ENCODE measurements at places on chromosomes 7 and 10.

DNA sequence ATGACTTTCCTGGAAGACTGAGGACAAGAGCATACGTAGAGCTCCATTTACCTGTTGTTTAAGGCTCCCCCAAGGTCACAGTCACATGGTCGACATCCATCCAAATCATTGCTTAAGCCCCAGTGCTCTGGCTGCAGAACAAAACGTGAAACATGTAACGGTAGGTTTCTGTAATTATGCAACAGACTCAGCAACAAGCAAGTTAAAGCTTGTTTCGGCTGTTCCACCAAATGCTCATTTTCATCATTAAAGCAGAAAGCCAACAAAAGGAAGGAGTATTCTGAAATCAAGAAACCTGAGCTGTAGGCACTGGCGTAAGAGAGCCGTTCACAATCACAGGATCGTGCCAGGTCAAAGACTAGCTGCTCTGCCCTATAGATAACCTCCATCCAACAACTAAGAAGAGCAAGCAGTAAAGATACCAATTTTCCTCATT lies 30.0 kb downstream of the LAMB1 start:
- peak; percentile 76 for DNase-seq

GRCh38 chr10:3538656-3539531 lies 246.1 kb downstream of the KLF6 start:
- DNase-seq: peak; percentile 40

DNA sequence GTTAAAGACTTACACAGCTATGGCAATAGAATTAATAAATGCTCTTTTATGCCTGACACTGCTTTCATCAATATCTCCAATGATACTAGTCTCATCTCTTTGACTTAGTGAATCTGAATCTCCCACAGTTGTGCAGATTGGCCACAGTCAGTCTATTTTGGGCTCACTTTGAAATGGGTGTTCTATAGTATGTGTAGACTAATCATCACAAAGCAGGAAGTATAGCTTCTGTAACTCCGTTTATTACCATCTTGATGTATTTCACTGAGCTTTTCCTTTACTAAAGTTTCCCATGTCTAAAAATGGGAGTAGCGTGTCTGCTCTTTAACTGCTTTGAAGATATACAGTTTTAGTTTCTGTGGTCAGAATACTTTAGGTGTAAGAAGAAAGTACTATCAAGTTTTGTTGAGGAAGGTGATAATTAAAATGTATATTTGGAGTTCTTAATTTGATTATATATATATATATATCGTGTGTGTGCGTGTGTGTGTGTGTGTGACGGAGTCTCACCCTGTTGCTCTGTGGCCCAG lies 70.1 kb downstream of the ST7 start:
- no peak for DNase-seq

DNA sequence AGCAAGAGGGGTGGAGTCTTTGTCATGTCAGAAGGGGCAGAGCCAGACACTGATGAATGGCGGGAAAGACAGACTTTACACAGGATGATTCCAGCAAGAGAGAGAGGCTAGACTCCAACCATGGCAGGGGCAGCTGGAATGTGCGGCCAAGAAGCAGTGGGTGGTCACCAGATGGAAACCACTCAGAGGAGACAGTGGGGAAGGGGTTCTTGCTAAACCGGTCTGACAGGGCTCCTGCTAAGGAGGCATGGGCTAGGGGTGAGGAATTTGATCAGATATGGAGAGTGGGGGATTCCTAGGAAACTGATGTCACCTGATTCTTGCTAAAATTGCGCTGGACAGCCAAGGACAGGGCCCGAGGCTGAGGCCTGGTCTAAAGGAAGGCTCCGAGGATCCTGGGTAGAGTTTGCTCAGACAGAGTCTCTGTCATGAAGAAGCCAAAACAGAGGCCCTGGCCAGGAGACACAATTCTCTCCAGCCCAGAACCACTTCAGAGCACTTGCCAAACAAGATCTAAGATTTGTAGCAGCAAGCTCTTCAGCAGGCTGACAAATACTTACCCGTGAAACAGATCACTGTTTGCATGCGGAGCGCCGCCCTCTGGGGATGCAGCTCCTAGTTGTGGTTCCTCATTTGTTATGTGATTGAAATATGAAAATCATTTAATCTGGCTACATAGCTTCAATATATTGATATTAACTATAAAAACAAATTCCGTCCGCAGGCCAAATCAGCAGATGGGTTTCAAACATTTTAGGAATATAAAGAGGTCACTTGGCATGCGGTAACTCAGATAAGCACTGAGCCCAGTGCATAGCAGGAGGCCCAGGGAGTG lies 377.0 kb downstream of the TCERG1L start:
- no peak for DNase-seq

GRCh38 chr7:95804052-95804451 lies 31.7 kb downstream of the DYNC1I1 start:
- no peak for DNase-seq

- DNase-seq: peak; percentile 52
Observed at GRCh38 chr7:96033009-96033598, 260.8 kb downstream of the DYNC1I1 start.

DNA sequence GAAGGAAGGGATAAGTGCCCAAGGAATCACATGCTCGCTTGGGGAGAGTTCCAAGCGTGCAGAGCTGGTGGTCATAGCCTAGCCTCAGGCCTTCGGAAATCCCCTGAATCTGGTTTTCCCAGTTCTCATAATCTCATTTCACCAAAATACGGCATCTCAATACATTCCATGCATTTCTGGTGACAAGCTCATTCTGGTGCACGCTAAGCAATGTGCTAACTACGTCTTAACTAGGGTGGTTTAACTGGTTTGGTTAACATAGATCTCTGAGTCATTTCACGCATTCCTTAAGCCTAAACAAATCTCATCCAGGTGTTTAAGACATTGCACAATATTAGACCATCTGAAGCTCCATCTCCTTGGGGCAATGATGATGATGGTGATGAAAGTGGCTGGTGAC lies 72.9 kb upstream of the STEAP1B start:
- no peak for DNase-seq

GRCh38 chr7:11648980-11649379 lies 183.0 kb downstream of the THSD7A start:
- DNase-seq: no peak

GRCh38 chr10:75283671-75284470 lies 48.1 kb upstream of the COMTD1 start:
- peak; percentile 51 for DNase-seq

DNA sequence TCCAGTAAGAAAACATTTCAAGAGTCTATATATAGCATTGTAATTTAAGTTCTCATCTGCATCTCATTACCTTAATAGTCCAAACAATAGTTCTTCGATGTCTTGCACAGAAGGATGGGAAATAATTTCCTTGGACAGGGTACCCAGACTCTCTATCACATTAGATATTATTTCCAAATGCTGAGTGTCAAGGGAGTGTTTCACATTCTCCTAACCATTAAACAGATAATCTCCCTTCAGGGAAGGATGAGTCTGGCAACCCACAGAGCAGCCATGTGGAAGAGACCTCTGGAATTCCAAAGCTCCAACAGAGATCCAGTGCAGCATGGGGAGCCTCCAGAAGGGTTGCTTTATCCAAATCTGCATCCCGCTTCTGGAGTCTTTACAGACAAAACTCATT lies 89.6 kb downstream of the FZD1 start:
- peak; percentile 67 for DNase-seq

- peak; percentile 87 for DNase-seq
Observed at GRCh38 chr7:66114743-66115649, at the start of gene CRCP. TSS of gene CRCP (plus strand) at chr7:66114847. CDS start at chr7:66114963, 116 bp downstream.

DNA sequence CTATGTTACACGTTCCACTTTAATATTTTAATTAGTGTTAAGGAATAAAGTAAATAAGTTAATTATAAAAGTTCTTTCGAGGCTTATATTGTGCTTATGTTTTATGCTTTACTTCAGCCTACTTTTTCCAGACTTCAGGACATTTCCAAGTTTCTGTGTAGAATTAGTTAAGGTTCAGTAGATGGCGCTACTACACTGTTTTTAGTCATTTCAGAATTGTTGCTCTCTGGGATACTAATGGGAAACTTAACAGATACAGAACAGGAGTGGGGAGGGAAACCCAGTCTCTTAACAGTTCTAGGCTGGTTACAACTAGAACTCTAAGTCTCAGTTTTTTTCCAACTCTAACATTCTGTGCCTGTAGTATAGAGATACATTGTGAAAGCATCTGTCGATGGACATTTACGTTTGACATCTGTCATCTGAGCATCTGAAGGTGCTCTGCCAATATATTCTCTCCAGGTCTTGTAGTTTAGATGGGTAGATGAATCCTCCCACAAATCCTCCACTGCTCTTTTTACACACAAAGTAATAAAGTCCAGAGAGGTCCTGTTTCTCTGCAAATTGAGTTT lies 56.8 kb upstream of the FAM171A1 start:
- peak; percentile 55 for DNase-seq

- DNase-seq: no peak
Observed at GRCh38 chr10:21359202-21359601, 166.3 kb downstream of the SKIDA1 start.

GRCh38 chr10:31479752-31480151 lies 160.7 kb downstream of the ZEB1 start:
- no peak for DNase-seq

GRCh38 chr7:129017264-129017663 lies 37.6 kb downstream of the TNPO3 start:
- no peak for DNase-seq

DNA sequence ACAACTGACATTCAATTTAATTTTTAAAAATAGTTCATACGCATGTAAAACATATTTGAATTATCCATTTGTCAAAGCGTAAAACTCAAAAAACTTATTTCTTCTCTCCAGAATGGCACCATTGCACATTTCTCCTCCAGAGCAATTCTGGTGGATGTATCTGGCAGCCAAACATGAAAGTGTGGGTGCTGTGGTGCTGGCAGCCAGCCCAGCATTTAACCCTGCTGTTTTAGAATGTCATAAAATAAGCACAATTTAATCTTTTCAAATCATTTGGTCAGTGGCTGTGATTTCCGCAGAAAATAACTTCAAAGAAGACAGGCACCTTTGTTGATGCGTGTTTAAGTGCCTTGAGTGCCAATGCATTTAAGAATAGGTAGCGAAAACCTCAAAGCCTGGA lies 302.7 kb upstream of the MEOX2 start:
- no peak for DNase-seq

- no peak for DNase-seq
Observed at GRCh38 chr7:14339861-14340260, 350.4 kb upstream of the ETV1 start.

- DNase-seq: peak; percentile 29
Observed at GRCh38 chr7:54541669-54542625, at the start of gene VSTM2A. TSS of gene VSTM2A (plus strand) at chr7:54542375. CDS start at chr7:54542731, 356 bp downstream.

DNA sequence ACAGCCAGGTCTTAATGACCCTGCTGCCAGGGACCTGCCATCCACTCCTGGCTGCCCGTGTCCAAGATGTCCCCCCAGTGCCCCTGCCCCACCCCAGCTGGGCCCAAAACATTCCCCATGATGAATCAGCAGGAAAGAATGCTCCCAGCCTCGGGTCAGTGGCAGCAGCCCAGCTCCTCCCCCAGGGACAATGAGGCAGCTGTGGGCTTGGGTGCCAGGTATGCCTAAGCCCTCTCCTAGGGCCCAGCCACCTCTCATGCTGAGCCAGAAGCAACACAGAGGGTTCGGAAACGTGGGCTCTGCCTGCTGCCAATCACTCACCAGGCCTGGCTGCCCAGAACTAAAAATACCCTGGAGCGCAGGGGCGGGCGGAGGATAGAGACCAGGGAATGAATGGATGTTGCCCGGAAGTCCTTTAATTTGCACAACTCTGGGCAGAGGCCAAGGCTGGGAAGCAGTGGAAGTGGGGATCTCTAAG lies 1.5 kb upstream of the LOXL4 start:
- peak; percentile 77 for DNase-seq

GRCh38 chr7:75740846-75741497 lies 2.2 kb upstream of the HIP1 start:
- no peak for DNase-seq

GRCh38 chr10:132984801-132985545 lies 42.6 kb upstream of the CFAP46 start:
- DNase-seq: no peak

DNA sequence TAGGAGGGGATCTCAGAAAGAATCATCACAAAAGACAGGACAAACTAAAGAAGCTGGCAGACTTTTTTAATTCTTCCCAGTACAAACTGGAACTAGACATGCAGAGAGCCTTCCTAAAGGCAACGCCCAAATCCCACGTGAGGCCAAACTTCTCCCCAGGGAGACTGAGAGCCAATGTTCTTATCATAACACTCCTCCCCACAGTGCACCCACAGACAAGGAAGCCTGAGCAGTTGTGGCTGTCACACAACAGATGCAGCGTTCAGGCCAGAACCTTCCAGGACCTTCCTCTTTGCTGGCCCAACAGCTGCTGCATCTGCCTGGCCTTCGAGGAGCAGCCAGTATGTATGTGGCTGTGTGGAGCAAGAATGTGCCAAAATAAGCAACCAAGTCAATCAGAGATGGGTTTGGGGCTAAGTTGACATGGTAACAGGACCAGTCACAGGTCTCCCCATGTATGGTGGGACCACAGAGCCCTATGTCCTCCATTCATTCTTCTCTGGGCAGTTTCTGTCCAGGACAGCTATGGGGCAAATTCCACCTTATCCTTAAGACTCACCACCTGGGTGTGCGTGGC lies 34.9 kb downstream of the SRPK2 start:
- peak; percentile 42 for DNase-seq

- DNase-seq: no peak
Observed at GRCh38 chr10:132302421-132303310, 5.1 kb downstream of the STK32C start.

DNA sequence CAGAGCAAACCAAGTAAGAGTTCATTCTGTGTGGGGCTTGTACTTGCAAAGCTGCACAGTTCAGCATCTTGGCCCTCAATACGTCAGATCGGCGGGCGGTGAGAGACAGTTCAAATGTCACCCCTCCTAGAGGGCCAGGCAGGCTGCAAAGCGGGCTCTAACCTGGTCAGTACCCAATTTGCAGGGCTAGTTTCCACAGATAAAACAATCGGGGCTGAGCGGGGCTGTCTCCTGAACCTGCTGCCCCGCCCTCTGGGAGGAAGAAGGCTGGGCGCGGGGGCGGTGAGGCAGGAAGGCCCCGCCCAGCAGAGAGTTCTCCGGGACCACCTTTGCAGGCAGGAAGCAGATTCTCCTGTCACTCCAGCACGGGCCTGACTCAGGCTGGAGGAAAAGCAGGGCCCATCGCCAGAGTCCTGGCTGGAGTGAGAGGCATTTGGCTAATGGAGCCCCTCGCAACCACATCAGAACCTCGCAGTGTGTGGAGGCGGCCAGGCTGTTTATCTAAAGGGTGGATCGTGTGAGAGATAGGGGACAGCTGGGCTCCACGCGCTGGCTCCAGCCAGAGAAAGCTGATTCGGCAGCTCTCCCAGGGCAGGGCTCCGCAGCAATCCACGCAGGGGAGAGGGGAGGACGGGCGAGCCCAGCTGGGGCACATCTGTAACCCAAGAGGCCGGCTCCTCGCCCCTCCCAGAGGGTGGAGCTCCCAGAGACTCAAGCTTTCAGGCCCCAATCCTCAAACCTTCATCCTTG lies 83.1 kb downstream of the SH3PXD2A start:
- DNase-seq: peak; percentile 92

DNA sequence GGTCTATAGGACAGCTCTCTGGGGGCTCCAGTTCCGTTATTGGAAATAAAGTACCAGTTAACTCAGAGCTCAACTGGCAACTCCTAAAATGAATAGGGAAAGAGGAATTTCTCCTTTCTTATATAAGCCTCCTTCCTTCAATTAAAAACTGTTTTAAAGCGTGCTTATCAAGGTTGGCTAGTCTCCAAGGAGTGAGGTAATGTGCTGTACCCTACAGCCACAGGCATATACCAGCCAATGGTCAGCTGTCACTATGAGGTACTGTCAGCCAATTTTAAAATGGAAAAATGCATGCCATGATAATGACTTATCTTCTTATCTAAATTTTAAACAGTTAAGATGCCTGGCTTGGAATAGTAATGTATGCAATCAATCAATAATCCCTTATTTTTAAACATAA lies 76.2 kb downstream of the PLCE1 start:
- DNase-seq: no peak
